Bone marrow (tissue), 2 donors: ENCODE measurements at places on chromosomes 3 and 15.

DNA sequence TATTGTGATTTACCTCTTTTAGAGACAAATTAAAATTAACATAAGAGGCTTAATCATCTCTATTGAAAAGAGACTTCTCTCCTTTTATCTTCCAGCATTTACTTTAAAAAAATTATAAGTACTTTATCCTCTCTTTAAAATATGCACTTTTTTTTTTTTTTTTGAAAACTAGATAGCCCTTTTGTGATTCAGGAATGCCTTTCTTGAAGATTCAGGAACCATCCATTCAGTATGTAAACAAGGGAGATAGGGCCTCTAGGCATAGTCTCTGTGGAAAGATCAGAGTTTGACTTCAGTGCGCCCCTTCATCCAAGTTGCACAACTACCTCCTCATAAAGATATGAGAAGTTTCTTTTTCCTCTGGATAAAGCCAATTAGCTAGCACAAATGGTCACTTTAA lies 1163.7 kb downstream of the SI start:
- DNase-seq = no peak

- no peak for DNase-seq
Measured at GRCh38 chr15:63133786-63134185, 12.1 kb downstream of the LACTB start.

DNA sequence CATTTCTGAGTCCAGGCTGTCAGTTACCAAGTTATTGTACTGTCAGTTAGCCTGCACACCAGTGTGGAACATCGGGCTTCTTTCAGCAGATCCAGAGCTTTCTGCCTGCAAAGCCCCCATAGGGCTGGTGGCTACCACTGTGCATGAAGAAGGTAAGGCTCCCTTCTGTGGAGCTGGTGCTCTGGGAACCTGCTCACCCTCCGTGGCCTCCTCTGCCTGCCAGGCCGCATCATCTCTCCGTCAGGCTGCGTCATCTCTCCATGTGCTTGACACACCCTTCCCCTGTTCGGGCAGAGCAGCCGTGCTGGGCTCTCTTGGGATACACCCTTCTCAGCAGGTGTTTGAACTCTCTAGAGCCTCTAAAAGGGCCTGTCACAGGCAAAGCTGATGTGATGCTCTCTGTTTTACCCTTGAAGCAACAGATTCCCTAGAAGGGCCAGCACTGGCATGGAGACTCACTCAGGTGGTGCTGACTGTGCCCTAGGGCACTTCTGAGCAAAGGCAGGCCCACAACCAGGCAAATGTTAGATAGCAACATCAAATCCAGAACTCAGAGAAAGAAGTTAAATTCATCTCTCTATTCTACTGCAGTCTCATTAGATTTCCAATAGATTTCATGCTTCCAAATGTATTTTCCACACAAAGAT lies 261.1 kb downstream of the EPHB1 start:
- DNase-seq = no peak

DNA sequence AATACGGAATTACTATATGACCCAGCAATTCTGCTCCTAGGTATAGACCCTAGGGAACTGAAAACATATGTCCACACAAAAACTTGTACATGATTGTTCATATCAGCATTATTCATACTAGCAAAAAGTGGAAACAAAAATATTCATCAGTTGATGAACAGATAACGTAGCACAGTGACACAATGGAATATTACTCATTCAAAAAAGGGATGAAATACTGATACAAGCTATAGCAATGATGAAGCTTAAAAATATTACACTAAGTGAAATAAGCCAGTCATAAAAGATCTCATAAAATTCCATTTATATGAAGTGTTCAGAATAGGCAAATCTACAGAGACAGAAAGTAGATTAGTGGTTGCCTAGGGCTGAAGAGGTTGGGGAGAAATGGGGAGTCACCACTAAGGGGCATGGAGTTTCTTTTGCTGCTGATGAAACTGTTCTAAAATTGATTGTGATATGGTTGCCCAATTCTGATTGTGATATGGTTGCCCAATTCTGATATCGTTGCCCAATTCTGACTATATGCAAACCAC lies 10.5 kb downstream of the C15orf61 start:
- no peak for DNase-seq

DNA sequence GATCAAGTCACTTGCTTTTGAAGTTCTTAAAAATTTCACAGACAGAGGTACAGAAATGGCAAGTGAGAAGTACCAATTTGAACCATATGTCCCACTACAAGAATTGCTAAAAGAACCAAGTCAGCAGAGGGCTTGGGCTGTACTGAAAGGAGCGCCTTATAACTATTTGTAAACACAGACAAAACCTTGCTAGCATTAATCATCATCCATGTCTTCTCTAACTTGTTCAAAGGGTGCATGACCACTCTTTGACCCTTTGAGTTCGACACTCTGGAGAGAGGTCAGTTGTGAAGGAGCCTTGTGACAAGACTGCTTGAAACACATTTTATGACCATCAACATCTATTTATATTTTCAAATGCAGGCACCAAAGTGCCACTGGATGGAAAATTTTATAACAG lies 191.7 kb downstream of the PDZRN3 start:
- DNase-seq = no peak

DNA sequence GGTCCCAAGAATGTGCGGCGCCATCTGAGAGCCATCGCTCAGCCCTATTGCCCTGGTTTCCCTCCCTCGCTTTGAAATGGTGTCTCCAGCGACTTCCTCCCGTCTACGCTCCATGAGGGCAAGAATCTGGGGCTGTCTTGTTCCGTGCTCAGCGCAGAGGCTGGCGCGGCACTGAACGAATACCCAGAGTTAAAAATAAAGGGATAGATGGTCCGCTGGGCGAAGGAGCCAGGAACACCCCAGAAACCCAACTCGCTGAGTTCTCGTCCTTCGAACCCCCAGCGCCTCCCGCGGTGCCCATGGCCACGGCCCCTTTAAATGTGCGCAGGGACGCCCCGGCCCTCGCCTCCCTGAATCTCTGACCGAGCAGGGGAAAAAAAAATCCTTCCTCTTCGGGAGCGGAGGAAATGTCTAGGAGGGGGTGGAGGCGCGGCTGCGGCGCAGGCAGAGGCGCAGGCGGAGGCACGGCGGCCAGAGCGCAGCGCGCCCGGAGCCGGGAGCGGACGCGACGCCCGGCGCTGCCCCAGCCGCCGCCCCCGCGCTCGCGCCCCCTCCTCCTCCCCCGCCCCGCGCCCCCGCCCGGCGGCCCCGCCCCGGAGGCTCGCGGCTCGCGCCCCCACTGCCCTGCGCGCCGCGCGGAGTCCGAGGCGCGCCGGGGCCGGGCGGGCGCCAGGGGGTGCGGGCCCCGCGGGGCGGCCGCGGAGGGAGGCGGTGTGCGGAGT lies 8.5 kb upstream of the FGD5 start:
- no peak for DNase-seq

DNA sequence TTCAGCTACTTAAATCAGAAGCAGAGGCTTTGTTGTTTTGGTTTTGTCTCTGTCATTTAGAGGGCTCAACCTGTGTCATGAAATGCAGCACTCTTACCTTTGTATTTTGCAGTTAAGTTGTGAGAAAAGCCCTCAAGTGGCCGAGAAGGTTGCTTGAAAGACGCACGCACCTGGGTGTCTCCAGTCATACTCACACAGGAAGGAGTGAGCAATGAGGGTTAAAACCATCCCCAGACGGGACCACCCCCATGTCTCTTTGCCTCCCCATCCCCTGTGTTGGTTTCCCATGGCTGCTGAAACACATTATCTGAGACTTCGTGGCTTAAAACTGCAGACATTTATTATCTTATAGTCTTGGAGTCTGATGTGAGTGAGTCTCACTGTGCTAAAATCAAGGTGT lies 376.1 kb upstream of the CFAP20DC start:
- no peak for DNase-seq

- no peak for DNase-seq
Measured at GRCh38 chr15:60421544-60421943, 23.8 kb upstream of the ANXA2 start.

- no peak for DNase-seq
Measured at GRCh38 chr3:187568171-187568570, 102.0 kb downstream of the SST start.

DNA sequence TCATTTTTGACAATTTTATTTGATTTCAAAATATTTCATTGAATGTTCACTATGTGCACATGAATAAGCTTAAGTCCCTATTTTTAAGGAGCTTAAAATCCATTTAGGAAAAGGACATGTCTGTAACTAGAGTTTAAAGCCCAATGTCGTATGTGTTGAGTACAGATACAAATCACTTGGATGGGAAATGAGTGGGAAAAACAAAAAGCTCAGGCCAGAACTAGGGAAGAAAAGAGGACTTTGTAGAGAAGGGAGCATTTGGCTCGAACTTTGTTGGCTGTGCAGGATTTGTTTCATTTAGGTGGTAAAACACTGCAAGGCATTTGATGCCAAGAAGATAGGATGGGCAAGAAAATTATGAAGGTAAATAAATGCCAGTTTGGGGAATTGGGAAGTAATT lies 653.1 kb upstream of the KCNMB2 start:
- DNase-seq = no peak

DNA sequence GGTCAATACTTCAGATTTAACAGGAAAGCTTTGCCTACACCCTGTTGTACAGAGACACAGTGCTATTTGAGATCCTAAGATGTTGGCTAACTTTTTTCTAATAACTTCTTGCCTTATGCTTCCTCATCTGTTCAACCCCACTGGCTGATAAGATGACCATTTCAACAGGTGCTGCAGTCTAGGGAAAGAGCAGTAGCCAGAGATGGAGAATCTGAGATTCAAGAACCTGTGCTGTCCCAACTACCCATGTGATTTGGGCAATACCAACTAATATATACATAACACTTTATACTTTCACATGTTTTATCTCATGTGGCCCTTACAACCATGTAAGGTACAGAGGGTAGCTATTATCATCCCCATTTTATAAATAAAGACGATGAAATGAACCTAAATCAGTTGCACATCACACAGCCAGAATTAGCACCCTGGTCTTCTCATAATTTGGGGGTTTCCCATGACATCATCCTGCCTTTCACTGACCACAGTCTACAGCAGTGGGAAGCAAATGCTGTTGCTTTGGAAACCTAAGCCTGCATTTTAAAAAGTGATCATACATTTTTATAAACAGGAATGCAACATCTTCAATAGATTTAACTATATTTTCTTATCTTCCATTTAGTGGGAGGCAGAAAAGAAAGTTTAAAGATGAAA lies 9.7 kb downstream of the TTC23 start:
- DNase-seq = no peak

DNA sequence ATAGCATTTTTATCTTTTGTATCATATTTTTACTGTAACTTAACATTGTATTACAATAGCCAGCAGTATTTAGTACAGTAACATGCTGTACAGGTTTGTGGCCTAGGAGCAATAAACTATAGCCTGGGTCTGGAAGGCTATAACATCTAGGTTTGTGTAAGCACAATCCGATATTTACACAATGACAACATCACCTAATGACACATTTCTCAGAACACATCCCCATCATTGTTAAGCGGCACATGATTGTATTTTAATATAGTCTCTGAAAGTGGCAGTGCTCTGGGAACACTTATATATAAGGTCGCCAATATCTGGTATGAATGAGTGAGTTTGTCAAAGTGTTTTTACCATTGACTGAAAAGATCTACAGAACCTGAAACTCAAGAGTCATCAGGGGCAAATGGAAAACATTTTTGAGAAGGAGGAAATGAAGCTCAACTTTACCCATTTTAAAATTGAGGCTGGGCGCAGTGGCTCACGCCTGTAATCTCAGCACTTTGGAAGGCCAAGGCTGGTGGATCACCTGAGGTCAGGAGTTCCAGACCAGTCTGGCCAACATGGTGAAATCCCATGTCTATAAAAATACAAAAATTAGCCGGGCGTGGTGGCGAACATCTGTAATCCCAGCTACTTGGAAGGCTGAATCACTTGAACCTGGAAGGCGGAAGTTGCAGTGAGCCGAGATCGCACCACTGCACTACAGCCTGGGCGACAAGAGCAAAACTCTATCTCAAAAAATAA lies 38.8 kb upstream of the TNFSF10 start:
- DNase-seq = no peak

DNA sequence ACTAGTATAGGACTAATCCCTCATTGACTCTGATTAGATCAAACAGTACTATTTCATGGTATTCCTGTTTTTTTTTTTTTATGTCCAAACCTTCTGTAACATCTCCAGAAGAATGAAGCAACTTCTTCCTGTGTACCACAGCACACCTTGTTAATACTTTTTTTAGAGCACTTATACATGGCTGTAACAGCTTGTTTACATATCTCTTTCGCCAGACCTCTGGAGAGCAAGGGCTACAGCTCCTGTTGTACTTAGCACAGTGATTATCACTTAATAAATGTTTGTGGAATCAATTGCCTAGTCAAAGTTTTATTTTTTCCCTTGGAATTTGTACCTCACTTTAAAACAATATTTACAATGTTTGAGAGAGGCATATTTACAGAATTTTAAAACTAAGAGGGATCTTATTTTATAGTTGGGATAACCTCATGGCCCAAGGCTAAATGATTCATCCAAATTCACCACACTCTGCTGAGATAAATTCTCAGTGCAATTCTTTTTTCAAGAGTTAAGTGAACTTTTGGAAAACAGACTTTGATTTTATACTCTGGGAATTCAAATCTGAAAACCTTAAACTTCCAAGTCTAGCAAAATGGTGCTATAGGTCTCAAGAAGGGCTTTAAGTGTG lies 9.2 kb upstream of the GATM start:
- DNase-seq = no peak

- DNase-seq = no peak
Measured at GRCh38 chr15:88563638-88564037, 17.2 kb upstream of the DET1 start.
